ENCODE measurements at places on chromosomes 4 and X.

DNA sequence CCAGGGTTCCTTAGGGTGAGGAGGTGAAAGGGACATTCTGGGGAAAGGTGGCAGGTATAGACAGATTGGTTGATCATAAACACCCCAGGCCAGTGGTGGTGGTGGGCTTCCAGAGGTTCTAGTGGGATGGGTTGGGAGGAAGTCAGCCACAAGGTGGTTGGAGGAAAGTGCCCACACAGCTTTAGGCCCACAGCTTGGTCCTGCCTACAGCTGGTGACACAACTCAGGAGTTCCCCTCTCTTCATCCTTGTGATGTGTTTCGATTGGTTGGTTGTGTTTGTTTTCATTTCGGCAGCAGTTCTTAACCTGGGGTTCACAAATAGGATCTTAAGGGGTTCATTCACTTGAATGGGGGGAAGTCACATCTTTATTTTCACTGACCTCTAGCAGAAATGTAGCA, 157.0 kb downstream of the TMEM164 start:
- DNase-seq, result no peak

DNA sequence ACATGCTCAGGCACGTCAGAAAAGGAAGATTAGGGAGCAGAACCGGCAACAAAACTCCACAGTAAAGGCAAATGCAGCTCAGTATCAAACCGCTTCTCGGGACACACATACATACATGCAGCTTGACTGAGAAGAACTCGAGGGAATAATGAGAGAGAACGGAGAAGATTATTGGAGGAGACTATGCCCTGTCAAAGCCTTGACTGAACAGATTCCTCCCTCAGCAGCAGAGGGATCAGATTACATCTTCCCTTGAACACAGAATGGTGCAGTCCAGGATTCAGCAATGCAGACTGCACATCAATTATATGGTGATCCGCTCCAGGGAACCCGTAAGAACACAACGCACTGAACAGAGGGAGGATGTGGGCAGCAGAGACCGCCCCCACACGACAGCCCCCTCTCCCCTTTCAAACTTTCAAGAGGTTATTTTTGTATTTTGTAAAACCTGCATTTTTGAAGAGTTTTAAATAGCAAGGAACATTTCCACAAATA, 183.2 kb downstream of the FBXW7 start:
- DNase-seq, result peak; percentile 60

GRCh38 chrX:72268597-72269365, 8.3 kb downstream of the RPS4X start:
- DNase-seq, result no peak

- no peak for DNase-seq
These were observed 11.3 kb downstream of the FAM241A start for GRCh38 chr4:112156553-112156952.

GRCh38 chr4:101792056-101792590, 1.6 kb downstream of the BANK1 start:
- no peak for DNase-seq

- DNase-seq, result no peak
These were observed 15.0 kb upstream of the ENAM start for GRCh38 chr4:70613306-70614183.

GRCh38 chr4:72702948-72703347, 133.9 kb upstream of the ADAMTS3 start:
- no peak for DNase-seq

GRCh38 chr4:17681281-17682221, 67.1 kb downstream of the MED28 start:
- no peak for DNase-seq

DNA sequence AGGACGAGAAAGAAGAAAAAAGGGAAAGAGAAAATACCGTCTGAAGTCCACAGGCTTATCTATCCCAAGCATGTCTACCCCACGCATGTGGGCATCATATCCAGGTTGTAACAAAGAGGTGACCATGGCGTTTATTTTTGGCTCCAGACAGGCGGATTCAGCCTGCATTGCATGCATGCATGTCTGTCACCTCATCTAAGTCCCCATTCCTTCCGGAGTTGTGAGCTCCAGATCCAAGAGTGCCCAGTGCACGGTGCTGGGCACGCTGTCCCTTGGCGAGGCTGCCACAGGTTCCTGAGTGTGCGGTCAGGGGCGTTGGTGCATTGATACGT, 905 bp upstream of the GALNTL6 start:
- no peak for DNase-seq

DNA sequence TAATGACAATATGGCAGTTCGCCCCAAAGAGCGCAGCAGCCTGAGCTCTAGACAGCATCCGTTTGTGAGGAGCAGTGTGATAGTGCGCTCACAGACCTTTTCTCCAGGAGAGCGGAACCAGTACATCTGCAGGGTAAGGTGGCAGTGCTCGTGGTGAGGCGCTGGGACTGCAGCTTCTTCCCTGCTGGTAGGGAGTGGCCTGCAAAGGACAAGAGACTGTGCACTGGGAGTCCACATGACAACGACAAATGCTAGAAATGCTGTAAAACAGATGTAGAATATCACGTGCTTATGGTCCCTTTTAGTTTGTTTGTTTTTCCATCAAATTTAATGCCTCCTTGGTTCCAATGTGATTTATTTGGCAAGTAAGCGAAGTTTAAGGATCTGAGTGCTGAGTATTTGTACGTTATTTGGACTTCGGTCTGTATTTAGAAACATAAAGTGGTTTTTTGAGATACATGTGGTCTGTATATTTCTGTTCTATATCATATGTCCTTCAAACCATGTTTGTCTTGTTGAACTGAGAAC, 35.8 kb downstream of the CLDN22 start:
- DNase-seq, result no peak

- no peak for DNase-seq
These were observed 278.6 kb downstream of the ADGRA3 start for GRCh38 chr4:22237155-22237751.

- no peak for DNase-seq
These were observed 782.9 kb upstream of the HTR2C start for GRCh38 chrX:113800955-113801354.

DNA sequence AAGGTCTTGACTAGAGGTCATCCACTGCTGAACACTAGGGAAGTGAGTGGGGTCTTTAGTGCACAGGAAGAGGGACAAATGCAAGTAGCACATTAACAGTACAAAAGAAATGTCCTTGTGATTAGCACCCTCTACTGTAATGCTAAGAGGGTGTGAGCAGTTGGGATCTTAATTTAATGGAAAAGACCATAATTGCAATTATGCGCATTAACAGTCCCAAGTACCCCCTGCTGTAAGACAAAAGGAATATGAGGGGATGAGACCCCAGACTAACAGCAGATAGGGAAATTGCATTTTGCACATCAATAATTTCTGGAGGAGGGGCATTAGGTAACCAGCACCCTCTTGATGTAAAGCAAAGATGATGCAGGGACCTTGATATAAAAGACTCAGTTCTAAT, 285.0 kb downstream of the CHIC1 start:
- DNase-seq, result no peak

GRCh38 chr4:79184476-79184875, 141.4 kb downstream of the NAA11 start:
- no peak for DNase-seq

GRCh38 chrX:40173143-40174000, 75.6 kb upstream of the BCOR start:
- no peak for DNase-seq

DNA sequence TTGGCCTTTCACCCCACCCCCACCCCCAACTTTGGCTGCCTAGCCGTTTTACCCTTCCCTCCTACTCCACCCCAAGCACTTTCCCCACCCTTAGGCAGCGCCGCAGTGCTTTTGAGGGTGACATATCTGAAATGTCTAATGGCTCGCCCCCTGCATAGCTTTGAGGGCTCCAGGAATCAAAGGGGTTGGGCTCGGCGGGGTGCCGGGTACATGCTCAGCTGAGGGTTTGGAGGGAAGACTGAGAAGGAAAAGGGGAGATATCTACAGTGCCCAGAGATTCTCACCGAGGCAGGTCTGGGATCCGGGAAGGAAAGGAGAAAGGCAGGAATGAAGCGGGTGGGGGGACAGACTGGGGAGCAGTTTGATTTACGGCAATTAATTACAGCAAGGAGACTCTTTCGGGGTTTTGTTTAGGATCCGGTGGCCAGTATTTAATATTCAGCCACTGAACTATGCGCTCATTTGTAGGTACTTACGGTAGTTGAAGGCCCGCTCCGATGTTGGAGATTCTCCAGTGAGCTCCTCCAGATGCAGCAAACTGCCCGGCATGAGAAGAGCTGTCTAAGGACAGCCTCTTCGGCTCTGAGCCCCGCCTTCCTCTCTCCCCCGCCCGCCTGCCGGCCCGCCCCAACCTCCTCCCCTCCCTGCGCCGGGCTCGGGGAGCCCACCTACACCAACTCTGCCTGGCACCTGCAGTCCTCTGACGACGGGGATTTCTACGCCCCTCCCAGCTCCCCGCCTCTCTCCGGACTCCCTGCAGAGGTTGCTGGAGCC, at the start of gene IGSF1:
TSS of gene IGSF1 (minus strand) at position 569 of the 774 bp plus-strand sequence. CDS start 2,632 bp downstream, outside the sequence.
- peak; percentile 33 for DNase-seq

GRCh38 chrX:105475801-105476200, 255.3 kb upstream of the TEX13A start:
- no peak for DNase-seq

- DNase-seq, result no peak
These were observed 539.8 kb downstream of the ADGRL3 start for GRCh38 chr4:61739887-61740286.

DNA sequence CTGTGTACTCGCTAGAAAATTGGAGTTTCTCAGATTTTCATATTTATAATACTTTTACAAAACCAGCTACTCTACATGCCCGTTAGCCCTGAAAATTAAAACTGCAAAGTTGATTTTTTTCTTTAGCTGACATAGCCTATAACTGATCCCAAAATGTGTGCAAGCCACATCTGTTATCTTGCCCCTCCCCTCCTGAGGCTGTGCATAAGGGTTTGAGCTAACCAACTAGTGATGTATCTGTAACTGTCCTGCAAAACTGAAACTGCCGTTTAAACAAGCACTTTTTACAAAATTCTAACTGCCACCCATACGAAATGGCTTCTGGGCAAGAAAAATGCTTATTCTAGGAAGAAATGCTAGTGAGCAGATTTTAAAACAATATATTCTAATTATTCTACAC, 59.1 kb downstream of the EDNRA start:
- no peak for DNase-seq

GRCh38 chr4:2797545-2798305, 4.8 kb downstream of the SH3BP2 start:
- peak; percentile 11 for DNase-seq

DNA sequence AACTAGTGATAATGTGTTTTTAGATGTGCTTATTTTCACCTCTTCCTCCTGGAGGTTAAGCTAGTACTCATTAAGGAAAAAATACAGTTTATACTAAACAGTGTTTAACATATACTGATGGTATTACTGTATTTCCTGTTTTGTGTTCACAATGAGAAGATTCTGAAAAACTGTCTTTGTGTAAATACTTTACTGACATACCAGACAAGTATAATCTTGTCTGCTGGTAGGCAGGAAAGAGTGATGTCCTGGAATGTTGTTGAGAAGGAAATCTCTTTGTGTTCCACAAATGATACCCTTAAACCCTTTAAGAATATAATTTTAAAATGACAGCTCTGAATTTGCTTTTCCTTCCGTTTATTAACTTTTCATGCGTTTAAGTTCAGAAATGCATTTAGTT, 205.5 kb upstream of the NUDT6 start:
- no peak for DNase-seq

GRCh38 chr4:87327136-87327535, 4.5 kb upstream of the HSD17B13 start:
- no peak for DNase-seq

DNA sequence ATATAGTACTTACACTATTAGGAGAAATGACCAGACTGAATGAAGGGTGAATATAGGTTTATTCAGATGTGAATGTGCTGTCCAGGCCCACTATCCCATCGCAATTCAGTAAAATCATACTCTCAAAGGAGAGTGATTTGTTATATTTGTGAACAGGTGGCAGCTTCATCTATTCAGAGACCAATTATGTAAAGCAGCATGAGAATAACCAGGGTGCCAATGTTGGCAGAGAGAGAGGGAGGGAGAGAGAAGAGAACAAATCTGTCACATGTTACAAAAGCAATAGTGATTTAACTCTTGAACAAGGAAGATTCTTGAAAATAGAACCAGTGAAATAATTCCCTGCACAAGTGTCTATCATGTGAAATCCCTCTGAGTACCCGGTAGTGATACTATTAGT, 38.9 kb upstream of the TLL1 start:
- DNase-seq, result no peak

DNA sequence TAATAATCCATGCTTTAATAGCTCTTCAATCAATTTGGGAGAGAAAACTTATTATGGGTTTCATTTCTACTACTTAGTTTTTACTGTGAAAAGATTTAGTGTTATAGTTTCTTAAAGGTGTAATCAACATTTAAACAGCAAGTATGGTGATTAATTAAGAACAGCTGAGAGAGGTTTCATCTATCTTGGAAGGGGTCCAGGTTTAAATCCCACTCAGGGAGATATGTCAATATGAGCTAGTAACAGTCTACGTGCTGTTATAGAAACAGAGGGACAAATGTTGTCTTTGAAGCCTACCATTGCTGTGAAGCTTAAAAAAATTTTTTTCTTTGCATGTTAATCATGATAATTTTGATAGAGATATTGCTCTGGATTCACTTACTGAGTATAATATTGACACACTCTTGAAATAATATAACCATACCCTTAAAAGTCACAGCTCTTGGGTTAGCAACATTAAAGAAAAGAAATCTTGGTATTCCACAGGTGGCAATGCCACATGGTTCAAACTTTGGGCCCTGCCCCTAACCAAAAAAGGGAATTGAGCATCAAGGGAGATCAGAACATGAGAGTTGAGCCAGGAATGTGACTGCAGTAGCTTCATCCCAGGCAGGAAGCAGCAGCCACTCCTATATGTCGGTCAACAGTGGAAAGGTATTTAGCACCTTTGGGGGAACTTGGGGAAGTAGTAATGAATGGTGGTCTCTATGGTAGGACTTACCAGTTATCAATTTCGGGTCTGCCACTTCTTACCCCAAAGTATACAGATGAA, 107.8 kb downstream of the ANK2 start:
- no peak for DNase-seq

DNA sequence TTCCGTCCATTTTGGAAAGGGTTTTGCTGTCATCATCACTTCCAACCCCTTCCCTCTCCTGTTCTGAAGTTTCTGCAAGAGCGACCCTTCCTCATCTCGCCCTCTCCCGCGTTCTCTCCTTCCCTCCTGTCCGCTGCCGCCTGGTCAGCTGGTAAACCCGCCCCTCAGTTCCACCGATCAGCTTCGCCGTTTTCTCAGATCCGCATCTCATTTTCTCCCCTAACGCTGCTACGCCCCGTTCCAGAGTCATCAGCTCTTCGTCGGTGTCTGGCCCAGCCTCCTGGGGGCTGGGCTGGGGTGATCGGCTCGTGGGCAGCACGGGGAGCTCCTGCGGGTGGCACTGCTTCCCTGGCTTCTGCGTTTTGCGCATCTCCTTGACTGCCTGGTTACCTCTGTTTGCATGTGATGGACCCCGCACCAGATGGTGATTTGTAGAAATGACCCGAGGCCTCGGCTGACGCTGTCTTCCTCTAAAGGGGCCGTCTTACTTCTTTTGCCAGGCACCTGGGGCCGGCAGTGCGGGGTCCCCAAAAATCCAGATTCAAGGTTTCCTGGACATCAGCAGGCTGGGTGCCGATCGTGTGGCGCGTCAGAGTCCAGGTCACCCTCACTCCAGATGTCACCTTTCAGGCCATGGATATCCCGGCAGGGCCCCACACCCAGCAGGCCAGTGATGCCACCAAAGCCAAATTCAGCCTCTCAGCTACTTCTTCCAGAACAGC, 13.4 kb downstream of the CTBP1 start:
- DNase-seq, result peak; percentile 17
